ENCODE measurements at places on chromosomes 7 and 10. TPM values are rescaled to one million over a fixed set of nuclear protein-coding genes. Genes with fewer than 3 reads are reported as not detected.

PLXNA4 gene
- total RNA-seq, result 4.3 TPM

PON3 gene
- total RNA-seq, result 0.88 TPM

STX1A gene
- 15.9 TPM for total RNA-seq

GFRA1 gene
- total RNA-seq, result 76.6 TPM

C7orf57 gene
- under 0.01 TPM for total RNA-seq
